Aorta (tissue), 5 donors: ENCODE measurements at places on chromosomes 3 and 15. TPM values are rescaled to one million over a fixed set of nuclear protein-coding genes. Genes with fewer than 3 reads are reported as not detected.

Gene SYNM
- total RNA-seq: 81.9 TPM

Gene ADGRG7
- total RNA-seq: not detected

Gene CCDC50
- total RNA-seq: 95.8 TPM

Gene TM6SF1
- total RNA-seq: 7.9 TPM

Gene CHRFAM7A
- 13.2 TPM for total RNA-seq

Gene IRAK2
- total RNA-seq: 7.1 TPM

Gene ROBO2
- total RNA-seq: 1.3 TPM

Gene PRTG
- total RNA-seq: 2.1 TPM

Gene MESP1
- total RNA-seq: 0.63 TPM

Gene XXYLT1
- total RNA-seq: 15.0 TPM

Gene RHOV
- total RNA-seq: 0.30 TPM

Gene NISCH
- 157 TPM for total RNA-seq

DNA sequence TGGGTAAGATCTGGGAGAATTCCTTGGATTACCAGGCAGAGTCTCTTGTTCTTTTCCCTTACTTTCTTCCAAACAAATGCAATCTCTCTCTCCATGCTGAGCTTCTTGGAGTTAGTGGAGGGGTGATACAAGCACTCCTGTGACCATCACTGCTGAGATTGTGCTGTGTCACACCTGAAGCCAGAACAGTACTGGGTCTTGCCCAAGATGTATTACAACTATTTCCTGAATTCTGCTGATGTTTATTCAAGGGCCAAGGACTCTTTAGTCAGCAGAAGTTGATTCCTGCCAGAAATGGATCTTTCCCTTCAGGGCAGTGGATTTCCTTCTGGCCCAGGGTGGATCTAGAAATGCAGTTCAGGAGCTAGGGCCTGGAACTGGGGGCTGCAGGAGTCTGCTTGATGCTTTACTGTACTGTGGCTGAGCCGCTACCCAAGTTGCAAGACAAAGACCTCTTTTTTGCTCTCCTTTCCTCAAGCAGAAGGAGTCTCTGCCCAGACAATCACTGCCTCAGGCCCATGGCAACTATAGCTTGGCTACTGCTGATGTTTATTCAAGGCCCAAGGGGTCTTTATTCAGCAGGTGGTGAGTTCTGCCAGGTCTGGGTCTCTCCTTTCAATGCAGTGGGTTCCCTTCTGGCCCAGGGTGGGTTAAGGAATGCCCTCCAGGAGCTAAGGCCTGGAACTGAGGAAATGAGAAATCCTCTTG, 98.8 kb downstream of the SH3GL3 start:
- no peak overlapping the region for H3K4me3 ChIP-seq
- no peaks in the 10 kb centered on the region for H3K36me3 ChIP-seq
- H3K4me1 ChIP-seq: no peaks in the 10 kb centered on the region
- no peaks in the 10 kb centered on the region for H3K27me3 ChIP-seq
- H3K27ac ChIP-seq: no peak overlapping the region

DNA sequence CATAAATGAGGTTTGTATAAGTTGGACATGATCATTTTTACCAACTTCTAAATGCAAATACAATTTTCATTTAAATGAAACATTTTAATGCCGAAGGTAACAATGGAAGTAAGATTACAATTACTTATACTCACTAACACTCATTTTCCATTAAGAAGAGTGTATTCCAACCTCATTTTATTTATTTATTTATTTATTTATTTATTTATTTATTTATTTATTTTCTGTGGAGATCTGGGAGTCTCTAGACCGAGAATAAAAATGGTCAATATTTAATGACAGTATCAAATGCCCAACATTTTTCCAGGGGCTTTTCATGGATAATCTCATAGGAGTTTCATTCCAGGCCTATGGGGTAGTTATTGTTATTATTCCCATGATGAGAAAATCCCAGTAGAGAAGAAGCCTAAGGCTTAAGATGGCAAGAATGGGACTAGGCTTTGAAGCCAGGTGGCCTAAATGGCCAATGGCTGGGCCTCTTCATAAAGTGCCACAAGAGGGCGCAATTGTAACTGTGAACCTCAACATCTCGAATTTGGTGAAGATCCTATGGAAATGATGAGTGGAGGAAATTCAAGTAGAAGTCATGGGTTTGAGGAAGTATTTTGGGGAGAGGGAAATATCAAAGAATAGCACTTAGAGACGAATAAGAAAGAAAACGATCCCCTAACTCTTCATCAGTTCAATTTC, 21.3 kb downstream of the VGLL3 start:
- peaks cover 3% of the 10 kb centered on the region for H3K36me3 ChIP-seq
- H3K4me1 ChIP-seq: peaks cover 4% of the 10 kb centered on the region
- no peaks in the 10 kb centered on the region for H3K27me3 ChIP-seq
- no peak overlapping the region for H3K27ac ChIP-seq
- H3K4me3 ChIP-seq: no peak overlapping the region
- no peak for DNase-seq

- no peaks in the 10 kb centered on the region for H3K36me3 ChIP-seq
- no peaks in the 10 kb centered on the region for H3K4me1 ChIP-seq
- H3K4me3 ChIP-seq: no peak overlapping the region
- no peaks in the 10 kb centered on the region for H3K27me3 ChIP-seq
- H3K27ac ChIP-seq: no peak overlapping the region
Observed at GRCh38 chr3:15180042-15180611, 25.9 kb upstream of the CAPN7 start.

DNA sequence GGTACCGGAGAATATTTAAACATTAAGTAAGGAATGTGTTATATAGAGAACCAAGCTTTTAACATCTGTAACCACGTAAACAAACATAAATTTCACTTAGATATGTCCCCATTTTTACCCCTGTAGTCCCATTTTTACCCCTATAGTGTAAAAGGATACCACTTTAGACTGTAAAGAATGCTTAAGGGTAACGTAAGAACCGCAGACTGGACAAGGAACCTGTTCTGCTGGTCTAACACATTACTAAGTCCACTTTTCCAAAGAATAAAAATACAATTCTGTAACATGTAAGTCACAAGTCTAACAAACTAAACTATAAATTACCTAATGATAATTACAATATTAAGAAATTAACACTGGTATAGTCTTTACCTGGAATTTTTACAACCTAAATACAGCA, 2.9 kb downstream of the SLC12A6 start:
- no peak overlapping the region for H3K27ac ChIP-seq
- H3K4me3 ChIP-seq: peak overlapping the region; percentile 71
- H3K27me3 ChIP-seq: no peaks in the 10 kb centered on the region
- H3K36me3 ChIP-seq: no peaks in the 10 kb centered on the region

GRCh38 chr15:38267421-38268022, 14.9 kb downstream of the SPRED1 start:
- H3K27ac ChIP-seq: no peak overlapping the region
- H3K4me3 ChIP-seq: no peak overlapping the region
- H3K4me1 ChIP-seq: peaks cover 3% of the 10 kb centered on the region
- no peaks in the 10 kb centered on the region for H3K27me3 ChIP-seq
- H3K36me3 ChIP-seq: no peaks in the 10 kb centered on the region
- no peak for DNase-seq

DNA sequence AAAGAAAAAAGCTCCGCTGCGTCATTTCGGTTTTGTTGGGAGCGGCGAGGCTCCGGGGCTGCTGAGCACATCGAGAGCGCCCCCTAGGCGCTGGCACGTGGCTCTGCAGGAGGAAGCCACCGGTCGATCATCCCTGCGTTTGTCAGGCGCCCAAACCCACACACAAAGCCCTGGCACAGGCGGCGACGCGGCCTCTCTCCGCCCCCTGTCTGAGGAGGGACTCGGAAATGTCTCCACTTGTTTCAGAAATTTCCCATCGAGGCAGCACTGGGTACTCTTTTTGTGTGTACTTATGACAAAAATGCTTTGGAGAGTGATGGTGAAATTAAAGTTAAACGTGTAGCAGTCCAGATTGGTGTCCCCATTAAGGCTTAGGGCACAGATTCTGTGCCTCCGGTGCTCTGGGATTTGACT, 407.3 kb upstream of the ONECUT1 start:
- no peaks in the 10 kb centered on the region for H3K4me1 ChIP-seq
- H3K36me3 ChIP-seq: no peaks in the 10 kb centered on the region

GRCh38 chr15:66661432-66662096, 40.5 kb upstream of the SMAD6 start:
- H3K4me1 ChIP-seq: no peaks in the 10 kb centered on the region
- DNase-seq: no peak
- no peak overlapping the region for H3K4me3 ChIP-seq
- no peaks in the 10 kb centered on the region for H3K27me3 ChIP-seq

DNA sequence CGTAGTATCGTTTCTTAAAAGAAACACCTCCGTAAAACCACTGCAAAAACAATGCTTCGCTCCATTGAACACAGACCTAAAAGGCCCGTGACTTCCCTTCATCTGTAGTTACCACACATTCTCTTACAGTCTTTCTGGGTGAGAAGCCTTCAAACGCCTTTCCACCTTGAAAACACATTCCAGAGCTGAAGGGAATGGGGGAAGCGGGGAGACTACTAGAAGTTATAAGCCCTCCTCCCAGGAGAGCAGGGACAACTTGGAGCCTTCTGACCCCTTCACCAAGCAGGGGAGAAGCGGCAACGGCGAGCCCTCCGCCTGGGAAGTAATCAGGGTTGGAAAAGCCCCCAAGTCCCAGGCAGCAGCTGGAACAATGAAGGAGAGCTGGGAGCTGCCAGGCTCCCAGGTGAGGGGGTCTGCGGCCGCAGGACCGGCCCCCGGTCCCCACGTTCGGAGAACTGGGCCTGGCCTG, 461 bp downstream of the SECISBP2L start:
- H3K4me1 ChIP-seq: no peaks in the 10 kb centered on the region
- no peaks in the 10 kb centered on the region for H3K36me3 ChIP-seq
- H3K27ac ChIP-seq: peak overlapping the region; percentile 1

GRCh38 chr15:74413350-74414080, 20.2 kb downstream of the SEMA7A start:
- no peak for DNase-seq
- no peaks in the 10 kb centered on the region for H3K27me3 ChIP-seq
- H3K36me3 ChIP-seq: no peaks in the 10 kb centered on the region
- no peaks in the 10 kb centered on the region for H3K4me1 ChIP-seq
- no peak overlapping the region for H3K27ac ChIP-seq
- no peak overlapping the region for H3K4me3 ChIP-seq

DNA sequence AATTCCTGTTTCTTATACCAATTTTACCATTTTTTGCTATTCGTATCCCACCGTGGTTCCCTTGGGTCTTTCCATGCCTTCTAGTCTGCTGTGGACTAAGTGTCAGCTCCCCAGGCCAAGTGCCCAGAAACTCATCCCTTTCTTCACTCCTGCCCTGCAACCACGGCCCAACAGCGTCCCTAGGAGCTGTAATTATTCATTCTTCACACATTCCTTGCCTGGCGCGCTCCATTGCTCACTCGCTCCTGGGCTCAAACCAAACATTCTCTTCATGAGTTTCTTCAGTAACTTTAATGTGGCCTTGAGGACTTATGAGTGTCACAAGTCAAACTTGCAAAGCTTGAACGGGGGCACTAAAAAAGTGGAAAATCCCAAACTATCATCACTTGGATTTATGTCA, 15.7 kb downstream of the GABRB3 start:
- H3K27ac ChIP-seq: no peak overlapping the region
- H3K4me3 ChIP-seq: no peak overlapping the region
- DNase-seq: no peak
- no peaks in the 10 kb centered on the region for H3K36me3 ChIP-seq

- DNase-seq: no peak
- H3K27ac ChIP-seq: no peak overlapping the region
- H3K4me1 ChIP-seq: no peaks in the 10 kb centered on the region
- no peaks in the 10 kb centered on the region for H3K36me3 ChIP-seq
- no peak overlapping the region for H3K4me3 ChIP-seq
Observed at GRCh38 chr15:23912191-23912590, 225.1 kb upstream of the NDN start.

GRCh38 chr3:24523215-24523614, 28.6 kb upstream of the THRB start:
- H3K36me3 ChIP-seq: no peaks in the 10 kb centered on the region
- H3K27me3 ChIP-seq: no peaks in the 10 kb centered on the region
- no peak overlapping the region for H3K27ac ChIP-seq
- H3K4me1 ChIP-seq: no peaks in the 10 kb centered on the region
- H3K4me3 ChIP-seq: no peak overlapping the region
- no peak for DNase-seq

GRCh38 chr3:178202194-178202593, 334.0 kb upstream of the KCNMB2 start:
- no peak overlapping the region for H3K27ac ChIP-seq
- H3K27me3 ChIP-seq: no peaks in the 10 kb centered on the region
- H3K36me3 ChIP-seq: no peaks in the 10 kb centered on the region
- no peak for DNase-seq
- H3K4me3 ChIP-seq: no peak overlapping the region

- no peaks in the 10 kb centered on the region for H3K4me1 ChIP-seq
- DNase-seq: peak; percentile 76
- H3K27ac ChIP-seq: no peak overlapping the region
- no peak overlapping the region for H3K4me3 ChIP-seq
- H3K27me3 ChIP-seq: no peaks in the 10 kb centered on the region
- no peaks in the 10 kb centered on the region for H3K36me3 ChIP-seq
Observed at GRCh38 chr15:68558318-68559305, 20.2 kb upstream of the CORO2B start.

DNA sequence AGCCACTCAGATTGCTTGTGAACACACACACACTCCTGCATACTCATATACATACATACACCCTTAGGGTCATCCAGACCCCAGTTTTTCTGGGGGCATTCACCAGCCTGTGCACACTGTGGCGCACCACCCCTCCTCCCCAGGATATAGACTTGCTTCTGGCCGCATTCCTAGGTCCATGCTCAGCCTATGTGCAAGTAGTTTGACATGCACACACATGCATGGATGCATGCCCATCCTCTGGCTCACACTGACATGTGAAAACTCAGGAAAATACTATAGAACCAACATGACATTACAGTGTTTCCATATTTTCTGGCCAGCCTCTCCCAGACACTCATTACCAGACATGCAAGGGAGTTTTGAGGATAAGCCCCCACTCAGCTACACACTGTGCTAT, 79.3 kb upstream of the POLG start:
- H3K4me3 ChIP-seq: no peak overlapping the region
- no peaks in the 10 kb centered on the region for H3K27me3 ChIP-seq
- no peaks in the 10 kb centered on the region for H3K36me3 ChIP-seq
- H3K27ac ChIP-seq: no peak overlapping the region
- no peak for DNase-seq
- H3K4me1 ChIP-seq: no peaks in the 10 kb centered on the region

DNA sequence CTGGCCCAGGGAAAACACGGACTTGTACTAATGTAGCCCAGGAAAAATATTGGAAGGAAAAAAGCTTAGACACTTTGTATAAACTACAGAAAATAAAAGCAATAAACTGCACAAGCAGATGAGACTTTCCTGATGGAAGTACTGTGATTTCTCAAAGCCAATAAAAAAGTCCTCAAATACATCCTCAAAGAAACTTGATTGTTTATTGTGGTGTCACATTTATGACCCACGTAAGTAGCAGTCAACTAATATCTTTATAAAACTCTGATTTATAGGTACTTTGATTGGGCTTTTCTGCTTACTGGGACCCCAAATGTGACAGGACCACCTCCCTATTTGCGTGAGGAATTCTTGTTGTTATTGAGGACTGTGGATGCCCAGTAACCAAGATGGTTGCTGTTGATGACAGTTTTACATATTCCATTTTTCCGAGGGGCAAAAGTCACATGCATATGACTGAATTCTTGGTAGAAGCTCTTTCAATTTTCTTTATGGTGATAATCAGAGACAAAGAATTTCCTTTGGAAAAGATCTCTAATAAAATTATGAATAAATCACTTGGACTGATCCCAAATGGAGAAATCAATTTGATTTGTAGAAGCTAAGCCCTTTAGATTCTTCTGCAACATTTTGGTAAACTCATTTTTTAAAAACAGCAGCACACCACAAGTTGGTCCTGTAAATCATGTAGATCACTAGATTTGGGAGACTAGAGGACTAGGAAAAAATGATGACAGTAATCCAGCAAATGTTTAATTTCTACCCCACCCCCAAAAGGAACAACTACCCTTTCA, 159.0 kb upstream of the TSC22D2 start:
- no peak overlapping the region for H3K4me3 ChIP-seq
- no peak for DNase-seq
- no peaks in the 10 kb centered on the region for H3K27me3 ChIP-seq
- H3K4me1 ChIP-seq: peaks cover 3% of the 10 kb centered on the region
- no peaks in the 10 kb centered on the region for H3K36me3 ChIP-seq
